Anterior cingulate cortex (tissue), 58 donors: ENCODE measurements at places on chromosomes 5 and 9.

GRCh38 chr9:18889550-18889949 is 143.5 kb downstream of the SAXO1 start:
- no peak for DNase-seq

GRCh38 chr5:13328316-13328715 is 616.2 kb downstream of the DNAH5 start:
- no peak for DNase-seq

DNA sequence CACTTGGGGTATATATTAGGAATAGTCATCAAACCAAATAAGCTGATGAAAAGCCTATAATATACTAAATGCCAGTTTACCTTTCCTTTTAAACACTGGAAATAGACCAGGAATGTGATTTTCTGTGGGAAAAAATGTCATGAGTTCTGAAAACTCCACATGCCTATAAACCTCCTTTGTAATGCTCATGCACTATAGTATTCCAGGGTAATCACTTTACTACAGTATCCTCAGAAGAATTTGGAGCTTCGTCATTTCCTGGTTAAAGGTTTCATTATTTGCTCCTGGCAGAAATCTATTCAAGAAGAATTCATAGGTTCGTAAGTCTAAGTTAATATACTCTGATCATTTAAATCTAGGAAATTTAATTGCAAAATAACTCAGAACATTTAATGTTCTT is 1076.7 kb upstream of the DMAC1 start:
- DNase-seq, result no peak

DNA sequence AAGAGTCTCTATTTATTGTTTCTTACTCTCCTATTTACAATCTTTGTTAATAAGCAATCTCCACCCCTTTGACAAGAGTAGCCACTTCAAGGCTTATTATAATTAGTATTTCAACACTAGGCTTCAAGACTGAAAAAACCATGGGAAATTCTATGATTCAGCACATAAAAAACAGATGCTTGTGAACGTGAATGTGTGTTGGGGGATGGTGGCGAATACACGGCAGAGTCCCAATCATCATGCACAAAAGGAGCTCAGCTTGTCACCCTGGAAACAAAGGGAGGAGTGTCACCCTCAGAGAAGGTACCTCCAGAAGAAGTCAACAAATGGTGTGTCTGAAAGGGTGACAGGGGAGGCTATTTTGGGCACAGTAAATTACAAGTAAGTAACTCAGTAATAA is 157.2 kb upstream of the RETREG1 start:
- DNase-seq, result no peak

DNA sequence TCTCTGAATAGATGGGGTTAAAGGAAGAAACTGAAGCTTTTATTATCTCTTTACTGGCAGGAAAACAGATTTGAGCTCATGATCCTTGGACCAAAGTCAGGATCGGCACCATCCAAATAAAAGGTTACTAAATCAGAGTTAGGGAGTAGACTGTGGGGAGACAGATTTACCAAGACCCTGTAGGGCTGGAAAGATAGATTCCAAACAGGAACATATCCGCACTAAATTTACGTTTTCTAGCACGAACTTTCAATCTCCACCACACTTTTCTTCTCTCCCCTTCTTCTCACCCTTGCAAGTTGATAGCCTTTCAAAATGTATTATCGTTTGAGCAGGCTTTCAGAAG is 120.0 kb upstream of the HMHB1 start:
- DNase-seq, result no peak

DNA sequence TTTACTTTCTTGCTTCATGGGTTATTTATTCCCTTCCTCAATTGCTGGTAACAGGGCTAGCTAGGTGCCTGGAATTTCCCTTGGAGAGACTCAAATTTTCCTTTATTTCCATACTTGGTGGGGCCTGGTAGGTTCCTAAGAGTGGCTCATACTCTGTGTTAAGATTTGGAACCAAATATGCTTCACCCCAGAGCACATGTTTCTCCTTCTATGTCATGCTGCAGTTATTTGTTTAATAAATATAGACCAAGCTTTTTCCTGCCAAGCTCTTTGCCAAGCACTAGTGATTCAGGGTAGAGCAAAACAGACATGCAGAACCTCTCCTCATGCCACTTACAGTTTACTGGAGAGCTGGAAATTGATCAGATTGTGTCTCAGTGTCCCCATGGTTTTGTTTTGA is 290.3 kb upstream of the SGCD start:
- no peak for DNase-seq

DNA sequence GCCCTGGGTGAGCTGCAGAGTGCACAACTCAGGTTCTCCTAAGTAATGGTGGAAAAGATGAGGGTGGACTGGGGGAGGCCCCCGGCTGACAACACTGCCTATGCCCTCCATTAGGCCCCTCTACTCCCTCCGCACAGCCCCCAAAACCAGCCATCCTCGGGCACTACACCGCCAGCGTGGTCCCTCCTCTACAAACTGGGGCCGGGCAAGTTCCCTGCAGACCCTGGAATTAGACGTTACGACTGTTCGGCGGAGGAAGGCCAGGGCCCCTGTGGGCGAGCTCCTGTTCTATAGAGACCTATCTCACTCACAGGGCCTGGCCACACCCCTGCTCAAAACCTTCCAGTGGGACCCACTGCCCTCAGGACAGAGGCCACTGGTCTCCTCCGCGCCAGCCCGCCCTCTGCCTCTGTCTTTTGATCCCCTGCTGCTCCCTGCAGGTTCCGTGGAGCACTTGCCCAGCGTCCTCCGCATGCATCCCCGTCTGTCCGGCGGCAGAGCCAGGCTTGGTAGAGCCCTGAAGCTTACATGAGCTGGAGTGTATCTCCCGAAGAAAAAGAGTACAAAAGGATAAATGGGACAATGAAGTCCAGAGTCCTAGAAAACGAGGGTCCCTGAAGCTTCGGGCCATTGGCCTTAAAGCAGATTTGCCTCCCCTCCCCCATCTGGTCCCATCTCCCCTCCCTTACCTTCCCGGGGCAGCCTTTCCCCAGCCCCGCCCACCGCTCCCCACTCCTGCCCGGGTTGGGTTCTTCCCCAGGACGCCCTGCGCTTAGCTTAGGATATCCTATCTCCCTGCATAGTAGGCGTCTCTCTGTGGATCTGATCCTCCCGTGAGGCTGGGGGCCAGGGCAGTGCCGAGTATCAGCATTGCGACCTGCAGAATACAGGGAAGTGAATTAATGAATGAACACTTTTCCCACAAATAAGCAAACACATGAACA is 71.3 kb downstream of the HRH2 start:
- DNase-seq, result peak; percentile 51

GRCh38 chr5:89988129-89988810 is 421.3 kb downstream of the CETN3 start:
- DNase-seq, result no peak

- DNase-seq, result no peak
These were observed 98.5 kb upstream of the ABCA1 start for GRCh38 chr9:105026451-105026850.

GRCh38 chr5:114101153-114101552 is 260.7 kb upstream of the KCNN2 start:
- no peak for DNase-seq

DNA sequence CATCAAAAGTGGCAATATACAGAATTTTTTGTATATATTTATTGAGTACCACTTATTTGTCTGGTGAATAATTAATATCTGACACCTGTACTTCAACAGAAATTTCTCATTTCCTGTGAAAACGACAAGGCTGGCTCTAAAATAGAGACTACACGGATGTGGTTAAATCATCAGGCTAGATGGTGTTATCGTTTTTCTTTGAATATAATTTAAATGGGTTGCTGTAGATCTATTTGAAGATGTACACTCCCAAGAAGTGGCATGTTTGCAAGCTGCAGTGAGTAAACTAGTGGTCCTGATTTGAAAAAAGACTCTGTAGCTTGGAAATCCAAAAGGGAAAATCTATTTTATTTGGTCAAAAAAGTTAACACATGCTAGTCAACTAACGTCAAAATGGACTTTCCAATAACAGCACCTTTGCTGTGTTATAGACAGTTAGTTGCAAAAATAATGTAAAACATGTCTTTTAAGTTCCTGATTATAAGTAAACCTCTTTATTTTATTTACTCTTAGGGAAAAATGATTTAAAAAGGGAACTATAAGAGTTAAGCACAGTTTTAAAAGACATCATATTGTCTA is 13.8 kb downstream of the ST8SIA4 start:
- DNase-seq, result no peak

DNA sequence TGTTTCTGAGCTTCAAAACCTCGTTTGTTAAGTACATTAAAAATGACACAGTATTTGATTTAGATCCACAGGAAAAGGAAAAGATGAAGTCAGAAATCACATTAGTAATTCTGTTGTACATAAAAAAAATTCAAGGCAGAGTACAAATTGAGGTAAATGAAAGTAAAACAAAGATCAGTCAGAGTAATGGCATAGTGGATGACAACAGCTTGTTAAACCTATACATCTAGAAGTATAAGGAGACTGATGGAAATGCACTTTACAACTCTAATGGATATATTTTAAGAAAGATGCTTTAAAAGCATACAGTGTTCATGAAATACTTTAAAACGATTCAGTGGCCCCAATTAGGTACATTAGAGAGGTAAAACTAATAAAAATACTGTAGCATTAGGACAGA is 631.3 kb upstream of the SEMA6A start:
- DNase-seq, result no peak

DNA sequence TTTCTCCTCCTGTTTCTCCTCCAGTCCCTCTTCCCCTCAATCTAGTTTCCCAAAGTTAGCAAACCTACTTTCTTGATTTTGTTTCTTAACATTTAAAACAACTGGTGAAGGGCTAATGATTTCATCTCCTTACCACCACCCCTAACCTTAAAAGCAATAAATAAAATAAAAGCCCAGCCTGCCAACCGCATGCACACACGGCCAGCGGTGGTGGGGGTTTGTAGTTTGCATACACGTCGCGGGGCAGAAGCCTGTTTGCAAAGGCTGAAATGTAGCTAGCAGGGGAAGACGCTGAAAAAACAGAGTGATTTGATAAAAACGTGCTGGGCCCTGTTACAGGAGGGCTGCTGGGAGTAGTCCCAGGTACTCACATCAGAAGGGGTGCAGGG is 1.9 kb upstream of the DMRT2 start:
- DNase-seq, result no peak

DNA sequence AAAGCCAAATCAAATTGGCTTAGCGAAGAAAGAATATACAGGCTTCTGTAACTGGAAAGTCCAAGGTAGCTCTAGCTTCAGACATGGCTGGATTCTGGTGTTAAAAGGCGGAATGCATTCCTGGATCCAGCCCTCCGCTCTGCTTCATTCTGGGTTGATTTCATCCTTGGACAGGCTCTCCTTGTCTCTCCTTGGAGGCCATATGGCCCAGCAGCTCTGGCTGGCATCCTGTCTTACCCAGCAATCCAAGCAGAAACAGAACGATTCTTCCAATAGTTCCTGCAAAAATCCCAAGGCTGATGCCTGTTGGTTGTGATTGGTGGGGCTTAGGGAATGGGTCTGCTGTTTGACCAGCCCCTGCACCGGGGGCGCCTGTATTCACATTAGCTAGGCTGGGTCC is 37.0 kb upstream of the SAP30L start:
- DNase-seq, result no peak

DNA sequence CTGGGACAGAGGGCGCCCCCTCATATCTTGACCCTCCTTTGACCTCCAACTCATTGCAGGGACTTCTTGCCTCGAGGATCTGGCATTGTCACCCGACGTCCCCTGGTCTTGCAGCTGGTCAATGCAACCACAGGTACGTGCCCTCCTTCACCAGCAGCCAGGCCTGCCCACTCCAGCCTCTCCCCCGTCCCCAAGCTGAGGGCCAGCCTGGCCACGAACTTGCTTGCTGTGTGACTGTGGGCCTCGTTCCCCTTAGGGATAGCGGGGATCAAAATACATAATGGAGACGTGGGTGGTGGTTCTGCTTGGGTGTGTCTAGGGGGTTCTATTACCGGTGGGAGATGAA is 15.0 kb downstream of the DNM1 start:
- no peak for DNase-seq

- no peak for DNase-seq
These were observed 79.5 kb downstream of the RIC1 start for GRCh38 chr9:5708414-5708813.

DNA sequence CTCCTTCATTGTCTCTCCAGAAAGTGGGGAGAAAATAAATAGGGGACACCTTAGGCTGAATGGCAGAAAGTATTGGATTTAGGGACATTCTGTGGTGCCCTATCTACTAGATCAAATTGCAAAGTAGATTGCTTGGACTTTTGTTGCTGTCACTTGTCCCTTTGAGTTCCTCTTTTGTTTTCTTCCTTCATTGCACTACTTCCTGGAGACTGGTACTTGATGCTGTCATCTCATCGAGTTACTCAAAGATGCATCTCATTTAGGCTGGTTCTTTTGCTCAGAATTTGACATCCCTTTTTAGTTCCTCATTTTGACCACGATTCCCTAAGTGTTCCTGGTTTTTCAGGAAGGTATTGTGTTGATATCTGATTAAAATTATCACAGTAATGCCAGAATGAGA is 137.6 kb downstream of the ADGRV1 start:
- DNase-seq, result no peak

DNA sequence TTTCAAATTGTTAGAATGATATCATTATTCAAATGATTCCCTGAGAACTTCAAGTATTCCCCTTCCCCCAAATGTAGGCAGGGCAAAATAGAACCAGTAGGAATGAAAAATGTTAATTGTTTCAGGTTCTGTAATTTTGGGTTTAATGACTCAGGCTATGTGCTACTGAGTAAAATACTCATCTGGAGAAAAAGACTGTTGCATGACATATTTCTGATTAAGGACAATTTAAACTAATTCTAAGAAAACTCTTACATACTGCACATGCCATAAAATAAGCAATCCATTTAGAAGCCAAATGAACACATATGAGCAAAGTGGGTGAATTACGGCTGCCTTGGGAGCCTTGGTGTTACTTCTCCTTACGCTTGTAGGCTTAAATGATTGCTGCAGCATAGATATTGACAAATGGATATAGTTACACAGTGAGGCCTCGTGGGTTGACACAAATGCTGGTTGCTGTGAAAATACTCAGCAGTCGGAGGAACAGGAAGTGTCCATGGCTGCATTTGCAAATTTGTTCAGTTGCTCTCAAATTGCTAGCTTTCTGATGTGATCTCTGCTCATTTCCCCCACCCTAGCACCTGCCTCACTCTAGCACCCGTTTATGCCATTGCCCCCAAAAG is 174.9 kb upstream of the DMAC1 start:
- DNase-seq, result no peak

- DNase-seq, result no peak
These were observed 259.7 kb downstream of the CSNK1G3 start for GRCh38 chr5:123771715-123772114.

- no peak for DNase-seq
These were observed 126.8 kb downstream of the TRPM3 start for GRCh38 chr9:70994582-70994981.

DNA sequence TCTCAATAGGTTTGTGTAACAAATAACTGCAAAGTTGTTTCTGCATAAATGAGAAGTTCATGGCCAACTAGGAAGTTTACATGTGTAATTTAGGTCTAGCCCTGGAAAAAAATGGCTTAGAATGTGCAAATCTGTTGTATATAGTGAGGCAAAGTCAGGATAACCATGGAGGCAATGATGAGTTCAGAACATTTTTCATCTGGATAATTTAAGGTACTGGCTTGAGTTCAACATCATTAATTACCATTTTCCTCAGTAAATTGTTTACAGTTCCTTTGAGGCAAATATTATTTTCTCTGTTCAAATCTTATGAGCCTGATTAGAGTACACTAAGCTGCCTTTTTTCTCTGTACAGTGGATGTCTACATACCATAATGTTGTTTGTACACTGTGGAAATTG is 1259.0 kb upstream of the NUDT12 start:
- no peak for DNase-seq

- DNase-seq, result no peak
These were observed 1.0 kb upstream of the RABL6 start for GRCh38 chr9:136806631-136807201.
